ENCODE measurements at places on chromosomes 1 and 21.

DNA sequence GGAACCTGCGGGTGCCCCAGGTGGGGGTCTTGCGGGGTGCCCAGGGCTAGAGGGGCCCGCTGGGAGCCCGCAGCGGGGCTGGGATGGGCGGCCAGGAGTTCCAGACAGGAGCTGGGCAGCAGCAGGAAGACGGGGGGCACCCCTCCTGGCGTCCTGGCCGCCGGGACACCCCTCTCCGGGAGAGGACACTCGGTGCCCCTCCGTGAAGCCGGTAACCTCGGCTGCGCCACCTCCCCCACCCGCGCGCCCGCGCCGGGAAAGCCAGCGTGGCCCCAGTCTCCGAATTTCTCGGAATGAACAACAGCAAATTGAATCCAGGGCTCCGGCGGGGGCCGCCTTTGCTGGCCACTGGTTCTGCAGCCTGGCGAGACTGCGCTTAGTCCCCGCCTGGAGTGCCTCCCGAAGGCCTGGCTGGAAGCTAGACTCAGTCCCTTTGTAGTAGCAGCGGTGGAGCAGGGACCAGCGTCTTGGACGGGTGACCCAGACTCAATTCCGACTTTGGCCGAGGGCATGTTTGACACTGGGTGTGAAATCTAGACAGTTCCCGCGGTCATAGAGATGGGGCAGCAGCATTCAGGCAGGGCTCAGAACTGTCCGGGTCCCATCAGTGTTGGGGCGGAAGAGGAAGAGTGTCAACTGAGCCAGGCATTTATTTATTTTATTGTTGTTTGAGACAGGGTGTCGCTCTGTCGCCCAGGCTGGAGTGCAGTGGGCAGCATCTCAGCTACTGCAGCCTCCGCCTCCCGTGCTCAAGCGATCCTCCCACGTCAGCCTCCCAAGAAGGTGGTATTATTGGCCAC is 773 bp downstream of the IFNGR2 start:
- no peak for DNase-seq

- DNase-seq, result no peak
These were observed at the start of gene GJB4 for GRCh38 chr1:34759503-34760357. GJB4 (plus strand) TSS chr1:34759740; CDS start chr1:34761255, 1,515 bp downstream.

GRCh38 chr1:176852124-176852523 is 312.4 kb downstream of the ASTN1 start:
- DNase-seq, result no peak

DNA sequence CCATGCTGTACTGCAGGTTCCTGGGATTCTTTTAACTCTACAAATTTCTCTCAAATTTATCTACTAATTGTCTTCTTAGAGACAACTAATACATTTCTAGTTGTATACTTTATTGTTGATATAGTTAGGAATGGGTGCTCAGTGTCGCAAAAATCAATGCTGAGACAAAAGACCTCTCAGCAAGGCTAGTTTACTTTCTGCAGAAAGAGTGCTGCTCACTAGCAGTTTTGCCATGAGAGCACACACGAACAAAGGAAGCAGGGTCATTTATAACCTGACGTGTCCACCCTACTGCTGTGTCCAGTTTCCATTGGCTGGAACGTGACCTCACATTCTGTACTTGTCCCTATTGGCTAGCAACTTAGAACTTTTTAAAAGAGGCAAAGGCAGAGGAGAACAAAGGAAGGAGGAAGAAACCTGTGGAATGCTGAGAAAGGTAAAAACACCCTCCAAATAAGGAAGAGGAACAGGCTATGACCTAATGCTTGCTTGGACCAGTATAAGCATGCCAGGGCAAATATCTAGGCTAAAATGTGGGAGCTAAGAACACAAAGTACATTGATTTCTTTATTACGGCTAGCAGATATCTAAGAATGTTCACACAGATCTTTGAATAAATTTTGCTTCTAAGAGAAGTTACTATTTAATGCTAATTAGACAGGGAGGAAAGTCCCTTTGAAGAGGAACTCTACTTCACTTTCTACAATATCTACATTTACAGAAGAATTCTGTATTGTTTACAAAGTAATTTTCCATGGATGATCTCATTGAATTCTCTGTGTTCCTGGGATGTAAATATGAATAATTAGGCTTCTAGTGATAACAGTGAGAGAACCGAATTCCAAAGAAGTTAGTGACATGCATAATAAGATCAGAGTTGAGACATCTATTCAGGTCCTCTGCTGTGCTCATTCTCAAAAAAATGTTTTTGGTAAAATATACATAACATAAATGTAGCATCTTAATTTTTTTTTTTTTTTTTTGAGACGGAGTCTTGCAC is 86.0 kb upstream of the MAP10 start:
- DNase-seq, result no peak

GRCh38 chr1:88407248-88407647 is 276.8 kb upstream of the PKN2 start:
- no peak for DNase-seq

GRCh38 chr21:22552390-22552789 is 1554.2 kb downstream of the NCAM2 start:
- DNase-seq, result no peak

DNA sequence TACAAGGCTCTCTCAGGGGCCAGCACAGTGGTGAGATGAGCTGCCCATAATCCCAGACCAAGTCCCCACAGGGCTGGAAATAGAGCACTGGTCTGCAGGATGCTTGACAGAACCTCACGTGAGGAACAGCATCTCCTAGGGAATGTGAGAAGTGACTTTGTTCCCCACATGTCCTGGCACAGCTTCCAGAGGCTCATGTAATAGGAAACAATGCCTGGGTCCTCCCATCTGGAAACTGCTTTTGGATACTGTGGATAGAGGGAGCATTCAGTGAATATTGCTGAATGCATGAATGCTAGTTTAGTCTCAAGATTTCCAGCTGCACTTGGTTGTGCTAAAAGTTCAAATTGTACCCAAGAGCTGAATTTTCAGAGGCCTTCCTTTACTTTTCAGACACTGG is 146.2 kb downstream of the TNR start:
- DNase-seq, result no peak

- DNase-seq, result no peak
These were observed 16.8 kb upstream of the SH3GLB1 start for GRCh38 chr1:86687595-86687994.
